ENCODE measurements at places on chromosomes 12 and 14.
A peak's percentile ranks its signal among the peaks of the same experiment; 100 is the strongest.

GRCh38 chr14:54621686-54622085 lies 54.8 kb downstream of the SAMD4A start:
- no peak for DNase-seq

GRCh38 chr12:130491421-130492357 lies 154.0 kb downstream of the PIWIL1 start:
- DNase-seq, result no peak

- DNase-seq, result no peak
These were observed 213.7 kb upstream of the SYT10 start for GRCh38 chr12:33653362-33653761.

GRCh38 chr14:61749867-61750266 lies 12.4 kb upstream of the SNAPC1 start:
- peak; percentile 91 for DNase-seq

GRCh38 chr12:74538491-74539258 lies 1.0 kb downstream of the ATXN7L3B start:
- no peak for DNase-seq

GRCh38 chr14:32304296-32304695 lies 24.8 kb upstream of the AKAP6 start:
- DNase-seq, result no peak

GRCh38 chr12:71746974-71747611 lies 7.6 kb upstream of the RAB21 start:
- DNase-seq, result peak; percentile 89

DNA sequence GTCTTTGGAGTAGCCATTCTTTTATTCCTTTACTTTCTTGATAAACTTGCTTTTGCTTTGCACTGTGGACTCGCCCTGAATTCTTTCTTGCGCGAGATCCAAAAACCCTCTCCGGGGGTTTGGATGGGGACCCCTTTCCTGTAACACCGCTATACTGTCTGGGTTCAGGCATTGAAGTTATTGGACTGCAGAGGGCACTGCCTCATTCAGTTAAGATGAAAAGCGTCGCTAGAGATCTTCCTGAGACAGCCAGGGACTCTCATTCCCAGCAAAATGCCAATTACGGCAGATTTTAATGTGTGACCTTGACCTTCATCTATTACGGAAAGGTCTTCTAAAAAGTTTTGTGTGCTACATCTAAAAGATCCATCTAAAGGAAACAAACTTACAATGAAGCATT lies 17.3 kb upstream of the RIMKLB start:
- no peak for DNase-seq
